ENCODE measurements at places on chromosomes 2 and 18. TPM values are rescaled to one million over a fixed set of nuclear protein-coding genes. Genes with fewer than 3 reads are reported as not detected.

DNA sequence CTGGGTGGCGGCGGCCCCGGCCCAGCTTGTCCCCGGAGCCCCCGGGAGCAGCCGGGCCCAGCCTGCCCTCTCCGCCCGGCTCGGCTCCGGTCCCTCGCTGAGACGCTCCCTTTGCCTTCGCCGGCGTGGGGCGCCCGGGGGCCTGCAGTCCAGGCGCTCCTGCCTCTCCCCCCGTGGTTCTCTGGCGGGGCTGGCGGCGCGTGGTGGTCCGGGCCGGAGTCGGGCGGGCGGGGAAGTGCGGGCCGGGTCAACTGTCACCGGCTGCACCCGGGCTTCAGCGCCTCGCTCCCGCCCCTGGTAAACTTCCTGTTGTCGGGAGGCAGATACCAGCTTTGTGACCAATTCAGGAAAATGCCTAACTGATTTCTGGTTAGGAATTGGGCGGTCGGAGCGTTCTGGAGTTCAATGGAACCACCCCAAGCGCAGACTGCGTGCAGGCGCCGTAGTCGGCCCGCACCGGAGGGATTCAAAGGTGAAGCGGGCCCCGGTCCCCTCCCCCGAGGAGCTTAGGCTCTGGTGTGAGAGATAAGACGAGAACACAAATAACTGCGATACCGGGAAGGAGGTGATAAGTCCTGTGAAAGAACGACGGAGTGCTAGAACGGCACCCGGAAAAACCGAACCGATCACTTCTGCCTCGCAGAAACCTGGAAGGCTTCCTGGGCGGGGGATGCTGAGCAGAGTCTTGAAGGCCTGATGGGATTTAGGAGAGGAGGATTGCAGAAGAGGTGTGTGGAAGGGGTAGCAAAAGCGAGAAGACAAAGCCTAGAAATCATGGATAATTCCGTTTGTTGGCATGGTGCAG is 891 bp downstream of the CAB39 start:
- DNase-seq: peak; percentile 65

The DNAH7 gene
- 0.07 TPM for total RNA-seq

DNA sequence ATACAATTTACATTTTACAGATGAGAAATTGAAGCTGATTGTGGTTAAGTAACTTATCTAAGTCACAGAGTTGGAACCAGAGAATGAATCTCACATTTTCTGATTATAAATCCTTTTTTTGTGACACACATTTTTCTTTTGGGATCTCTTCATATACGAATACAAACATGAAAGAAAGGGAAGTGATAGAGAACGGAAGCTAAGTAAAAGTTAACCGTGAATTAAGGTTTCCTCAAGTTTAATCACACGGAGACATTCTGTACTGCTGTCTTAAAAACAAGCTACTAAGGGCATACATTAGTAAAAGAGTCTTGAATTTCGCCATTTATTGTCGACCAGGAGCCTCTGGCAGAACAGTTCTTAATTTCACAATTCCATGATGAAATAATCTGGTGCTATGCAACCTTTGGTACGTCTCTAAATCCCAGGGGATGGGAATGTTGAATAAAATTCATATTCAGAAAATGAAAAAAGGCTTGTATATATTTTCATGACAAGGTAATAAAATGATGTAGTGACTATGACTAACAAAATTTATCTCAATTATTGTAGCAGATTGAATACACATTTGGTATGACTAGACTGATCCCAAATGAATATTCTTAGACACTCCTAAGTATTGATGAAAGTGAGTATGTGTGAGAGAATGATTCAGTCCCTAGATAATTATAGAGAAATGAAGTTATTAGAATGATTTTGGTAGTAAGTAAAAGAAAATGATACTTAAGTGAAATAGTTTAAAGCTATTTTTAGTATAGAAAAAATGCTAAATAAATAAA is 40.3 kb upstream of the ZSWIM2 start:
- DNase-seq: no peak

The HIBCH gene
- total RNA-seq: 17.6 TPM

The THUMPD2 gene
- total RNA-seq: 18.1 TPM

The TTR gene
- total RNA-seq: not detected

DNA sequence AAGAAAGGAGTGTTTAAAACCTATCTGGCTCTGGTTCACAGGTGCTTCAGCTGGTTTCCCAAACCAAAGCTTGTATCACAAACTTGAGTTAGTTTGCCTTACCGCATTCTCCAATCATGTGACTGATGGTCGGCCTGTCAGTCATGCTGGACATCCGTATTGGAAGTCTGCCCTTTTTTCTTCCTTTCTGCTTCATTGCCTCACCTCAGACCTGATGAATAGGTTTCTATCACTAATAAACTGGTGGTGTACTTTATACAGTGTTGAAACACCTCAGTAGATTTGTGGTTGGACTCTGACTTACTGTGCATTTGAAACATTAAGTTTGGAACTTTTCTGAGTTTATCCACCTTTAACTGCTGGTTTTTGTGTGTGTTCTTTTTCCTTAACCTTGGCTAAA is 84.1 kb downstream of the R3HDM1 start:
- no peak for DNase-seq

The TRIM43 gene
- not detected for total RNA-seq

DNA sequence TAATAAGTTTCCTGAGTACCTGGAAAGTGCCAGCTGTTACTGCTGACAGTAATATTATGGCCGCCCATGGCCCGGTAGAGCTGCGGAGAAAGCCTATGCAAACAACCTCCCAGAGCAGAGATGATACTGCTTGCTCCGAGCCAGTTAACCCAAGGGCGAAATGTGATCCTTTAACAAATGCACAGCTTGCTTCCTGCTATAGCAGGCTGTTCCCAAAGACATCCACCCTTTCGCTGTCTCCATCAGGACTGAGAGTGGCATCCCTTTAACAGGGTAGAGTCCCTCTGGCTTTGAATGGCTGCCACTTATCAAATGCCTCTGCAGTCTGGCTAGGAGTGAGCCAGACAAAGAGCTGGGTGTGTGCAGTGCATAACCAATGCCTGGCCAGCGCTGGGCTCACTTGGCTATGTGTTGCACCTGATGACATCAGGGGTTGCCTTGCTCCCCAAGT is 69.7 kb upstream of the DAPL1 start:
- DNase-seq: no peak

The EMILIN1 gene
- 0.63 TPM for total RNA-seq

DNA sequence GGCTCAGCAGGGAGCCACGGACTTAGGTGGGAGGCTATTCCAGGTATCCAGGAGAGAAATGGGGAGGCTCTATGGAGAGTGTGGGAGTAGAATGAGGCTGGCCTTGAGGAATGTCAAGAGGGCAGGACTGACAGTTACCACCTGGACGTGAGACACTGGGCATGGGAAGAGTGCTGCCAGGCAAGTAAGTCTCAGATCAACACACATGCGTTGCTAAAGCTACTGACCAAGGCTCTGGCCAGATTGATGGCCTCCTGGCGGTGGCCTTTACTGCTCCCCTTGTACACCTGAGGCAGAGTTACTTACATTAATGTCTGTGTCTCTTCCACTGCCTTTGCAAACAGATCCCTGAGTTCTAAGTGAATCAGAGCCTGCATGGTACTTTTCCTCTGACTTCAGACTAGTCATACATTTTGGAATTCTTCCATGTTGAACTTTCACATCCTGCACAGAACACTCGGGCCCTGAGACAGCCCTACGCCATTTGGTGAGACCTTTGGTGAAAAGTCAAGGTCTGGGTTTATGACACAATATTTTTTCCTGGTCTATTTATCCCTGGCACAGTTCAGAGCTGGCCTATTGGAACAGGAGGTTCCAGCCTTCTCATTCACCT is 398.8 kb upstream of the TRIB2 start:
- DNase-seq: no peak

The IL1A gene
- 0.69 TPM for total RNA-seq

DNA sequence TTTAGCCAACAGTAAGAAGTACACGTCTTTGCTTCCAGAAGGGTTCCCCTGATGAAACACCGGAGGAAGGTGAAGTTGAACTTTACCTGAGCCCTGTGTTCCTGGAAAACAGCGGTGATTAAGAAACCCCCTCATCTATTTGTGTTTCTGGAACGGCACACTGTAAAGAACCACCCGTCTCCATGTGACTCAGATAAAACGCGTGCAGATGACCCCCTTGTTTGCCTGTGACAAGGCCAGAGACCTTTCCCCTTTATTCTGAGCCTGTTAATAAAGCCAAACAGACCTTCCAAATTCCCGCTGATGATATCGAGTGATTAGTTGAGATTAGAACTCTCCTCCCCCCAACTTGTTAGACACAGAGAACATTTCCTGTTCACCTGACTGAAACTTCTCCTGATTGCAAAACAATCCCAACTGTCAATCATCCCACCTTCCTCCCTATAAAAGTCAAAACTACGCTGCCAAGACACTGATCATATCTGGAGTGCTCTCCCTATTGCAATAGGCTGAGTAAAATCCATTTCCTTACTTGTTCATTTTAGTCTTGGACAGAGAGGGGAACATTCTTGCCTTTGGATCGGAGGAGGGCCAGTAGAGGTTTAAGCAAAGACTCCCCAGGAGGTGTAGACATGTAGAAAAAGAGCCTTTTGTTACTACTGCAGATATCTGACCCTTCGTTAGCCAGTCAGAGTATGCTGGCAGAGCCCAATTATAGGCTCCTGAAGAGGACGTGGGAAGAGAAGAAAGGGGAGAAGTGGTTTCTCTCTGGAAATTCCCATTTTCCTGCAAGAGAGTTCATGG is 914 bp upstream of the IWS1 start:
- DNase-seq: no peak

- no peak for DNase-seq
These were observed 45.1 kb upstream of the SERTAD2 start for GRCh38 chr2:64698668-64699444.

- no peak for DNase-seq
These were observed 21.8 kb downstream of the MTCL1 start for GRCh38 chr18:8726963-8727705.

DNA sequence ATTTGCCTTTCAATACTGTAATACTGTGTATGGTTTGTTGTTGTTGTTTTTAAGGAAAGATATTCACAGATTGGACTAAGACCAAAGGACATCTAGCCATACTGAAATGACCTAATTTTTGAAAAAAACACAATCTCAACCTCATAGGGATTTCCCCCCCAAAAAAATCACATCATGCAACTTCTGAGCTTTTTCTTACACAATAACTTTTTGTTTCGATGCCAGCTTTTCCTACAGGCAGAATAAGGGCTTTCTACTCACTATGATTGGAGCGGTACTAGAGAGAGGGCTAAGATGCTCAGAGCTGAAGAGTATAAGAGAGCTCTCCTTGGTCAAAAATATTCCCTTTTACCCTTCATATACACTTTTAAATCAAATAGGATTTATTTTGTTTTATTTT is 32.4 kb upstream of the SLC3A1 start:
- no peak for DNase-seq

- DNase-seq: no peak
These were observed 113.4 kb upstream of the RAB27B start for GRCh38 chr18:54714851-54715250.

The CRYGC gene
- not detected for total RNA-seq

- DNase-seq: no peak
These were observed 803.2 kb upstream of the POU3F3 start for GRCh38 chr2:104050656-104051242.

DNA sequence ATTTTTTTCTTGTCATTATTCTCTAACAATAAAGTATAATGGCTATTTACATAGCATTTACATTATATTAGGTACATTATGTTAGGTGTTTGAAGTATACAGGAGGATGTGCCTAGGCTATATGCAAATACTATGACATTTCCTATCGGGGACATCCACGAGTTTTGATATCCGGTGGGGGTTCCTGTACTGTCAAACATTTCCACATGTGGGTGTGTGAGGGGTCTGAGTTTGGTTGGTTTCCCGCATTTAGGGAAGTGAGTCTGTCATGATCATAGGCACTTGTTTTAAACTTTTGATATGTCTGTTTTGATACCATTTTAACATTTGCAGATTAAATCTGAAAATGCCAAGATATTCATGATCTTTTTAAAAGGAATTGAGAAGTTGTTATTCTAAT is 76.0 kb downstream of the CEP192 start:
- DNase-seq: peak; percentile 55

DNA sequence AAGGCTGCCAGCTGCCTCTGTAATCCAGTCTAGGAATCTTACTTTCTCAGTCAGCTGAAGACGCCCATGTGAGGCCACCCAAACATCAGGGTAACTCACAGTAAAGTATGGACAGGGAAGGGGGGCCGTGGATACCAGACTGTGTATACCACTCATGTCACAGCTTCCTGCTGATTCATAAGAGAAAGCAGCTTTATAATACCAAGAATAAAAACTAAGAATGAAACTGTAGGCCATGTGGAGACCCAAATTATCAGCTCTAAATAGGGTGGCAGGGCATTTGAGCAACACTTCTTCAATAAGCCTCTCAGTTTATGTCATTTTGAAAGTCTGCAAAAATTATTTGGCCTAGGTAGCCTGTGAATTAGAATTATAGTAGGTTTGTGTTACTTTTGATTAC is 115.0 kb upstream of the CDCA7 start:
- DNase-seq: peak; percentile 58

The TMEFF2 gene
- total RNA-seq: not detected

DNA sequence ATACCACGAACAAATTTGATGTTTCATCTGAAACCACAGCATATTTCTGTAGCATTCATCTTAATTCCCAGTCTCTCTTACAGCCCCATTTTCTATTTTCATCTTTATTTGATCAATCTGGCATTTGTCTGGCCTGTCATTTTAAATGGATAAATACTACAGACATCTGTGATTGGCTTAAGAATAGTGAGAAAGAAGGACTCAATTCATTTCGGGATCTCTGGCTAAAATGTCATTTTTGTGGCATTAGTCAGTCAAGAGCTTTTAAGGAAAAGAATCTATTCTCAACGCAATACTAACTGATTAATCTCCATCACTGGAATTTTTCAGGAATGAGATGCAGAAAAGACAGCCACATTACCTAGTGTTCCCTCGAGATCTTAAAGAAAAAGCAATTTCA is 585.9 kb downstream of the IRS1 start:
- DNase-seq: no peak

- DNase-seq: no peak
These were observed 18.8 kb downstream of the FARSB start for GRCh38 chr2:222637067-222637466.

The FER1L5 gene
- not detected for total RNA-seq

The CCDC74A gene
- total RNA-seq: 10.4 TPM

DNA sequence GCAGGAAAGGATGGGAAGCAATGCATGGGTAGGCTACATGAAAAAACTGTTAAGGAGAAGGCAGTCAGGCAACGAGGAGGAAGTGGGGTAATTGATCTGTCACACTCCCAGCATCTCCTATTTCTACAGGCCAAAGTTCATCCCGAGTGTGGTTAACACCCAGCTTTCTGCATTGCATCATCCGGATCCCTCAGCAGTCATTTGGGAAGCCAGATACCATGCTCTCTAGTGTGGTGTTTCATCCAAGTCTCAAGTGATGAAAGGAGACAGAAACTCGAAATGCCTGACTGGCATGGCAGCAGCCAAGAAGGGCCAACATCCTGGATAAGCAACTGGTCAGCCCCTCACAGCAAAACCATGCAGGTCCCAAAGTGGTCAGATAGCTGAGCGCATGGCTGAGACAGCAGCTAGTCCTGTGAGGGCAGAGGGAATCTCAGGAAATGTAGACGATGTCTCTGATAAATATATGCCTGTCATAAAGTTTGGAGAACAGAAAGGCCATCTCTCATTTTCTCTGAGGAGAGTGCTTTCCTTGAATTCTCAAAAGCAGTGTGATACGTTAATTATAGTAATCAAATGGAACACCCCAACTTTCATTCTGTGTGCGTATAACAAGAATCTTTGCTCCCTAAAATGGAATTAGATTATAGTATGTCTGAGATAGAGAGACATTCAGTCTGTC is 24.8 kb upstream of the HNRNPA3 start:
- DNase-seq: no peak

GRCh38 chr2:26382564-26382963 is 19.2 kb upstream of the DRC1 start:
- DNase-seq: no peak

The RTP5 gene
- total RNA-seq: 0.22 TPM
